Adrenal gland (tissue), 19 donors: ENCODE measurements at places on chromosomes 3 and 15. TPM values are rescaled to one million over a fixed set of nuclear protein-coding genes. Genes with fewer than 3 reads are reported as not detected.

The GDPGP1 gene
- 10.3 TPM for total RNA-seq

GRCh38 chr3:185977679-185978040, 39.8 kb upstream of the TRA2B start:
- DNase-seq, result no peak
- H3K27ac ChIP-seq, result no peak overlapping the region
- H3K4me3 ChIP-seq, result no peak overlapping the region

GRCh38 chr15:101523560-101523940, 34.0 kb upstream of the PCSK6 start:
- no peaks in the 10 kb centered on the region for H3K27me3 ChIP-seq
- no peaks in the 10 kb centered on the region for H3K36me3 ChIP-seq
- no peak overlapping the region for H3K4me3 ChIP-seq
- DNase-seq, result no peak
- H3K4me1 ChIP-seq, result no peaks in the 10 kb centered on the region

The STAB1 gene
- total RNA-seq, result 536 TPM

- H3K4me1 ChIP-seq, result no peaks in the 10 kb centered on the region
- no peaks in the 10 kb centered on the region for H3K36me3 ChIP-seq
- peak within 1 kb of the TSS; percentile 68 for H3K27ac ChIP-seq
- no peaks in the 10 kb centered on the region for H3K27me3 ChIP-seq
- DNase-seq, result peak; percentile 58
These were observed at the start of gene ST6GAL1 for GRCh38 chr3:186930143-186930640. ST6GAL1 (plus strand) TSS chr3:186930526; CDS start chr3:187042704, 112,178 bp downstream.

- H3K27ac ChIP-seq, result no peak overlapping the region
- no peak overlapping the region for H3K4me3 ChIP-seq
- no peaks in the 10 kb centered on the region for H3K27me3 ChIP-seq
- H3K4me1 ChIP-seq, result no peaks in the 10 kb centered on the region
- no peaks in the 10 kb centered on the region for H3K36me3 ChIP-seq
- no peak for DNase-seq
These were observed 64.4 kb upstream of the CPB1 start for GRCh38 chr3:148763156-148763680.

DNA sequence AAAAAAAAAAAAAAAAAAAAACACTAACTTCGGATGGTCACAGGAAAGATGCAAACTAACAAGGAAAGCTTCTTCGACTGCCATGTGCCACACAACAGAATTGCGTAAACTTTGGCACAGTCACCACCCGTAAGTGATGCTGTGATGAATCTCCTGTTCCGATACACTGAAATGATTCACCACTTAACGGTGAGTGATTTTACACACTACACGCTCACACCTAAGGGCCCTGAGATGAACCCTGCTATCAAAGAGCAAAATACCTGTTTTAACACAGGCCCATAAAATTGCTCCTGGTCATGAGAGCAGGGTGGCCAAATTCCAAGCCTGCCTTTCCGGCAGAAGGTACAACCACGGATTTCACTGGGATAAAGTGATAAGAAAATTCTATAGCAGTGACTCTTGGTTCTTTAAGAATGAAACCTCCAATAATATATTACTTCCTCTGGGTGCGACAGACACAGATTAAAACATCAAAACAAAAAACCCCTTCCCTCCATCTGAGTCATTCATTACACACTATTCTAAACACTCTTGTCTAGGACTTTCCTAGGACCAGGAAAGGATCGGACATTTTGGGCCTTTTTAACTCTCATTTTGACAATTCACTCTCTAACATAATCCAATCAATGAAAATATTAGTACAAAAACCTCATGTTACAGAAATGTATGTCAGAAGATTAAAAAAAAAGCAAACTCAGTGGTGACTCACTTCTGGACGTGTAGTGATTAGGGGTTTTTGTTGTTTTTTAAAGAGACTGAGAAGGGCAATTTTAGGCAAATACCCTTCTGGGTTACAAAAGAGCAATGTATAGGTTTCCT, 28.3 kb downstream of the LRIG1 start:
- H3K36me3 ChIP-seq, result no peaks in the 10 kb centered on the region
- H3K4me3 ChIP-seq, result no peak overlapping the region
- H3K27me3 ChIP-seq, result no peaks in the 10 kb centered on the region
- no peaks in the 10 kb centered on the region for H3K4me1 ChIP-seq
- DNase-seq, result no peak

The ADPGK gene
- 38.4 TPM for total RNA-seq

DNA sequence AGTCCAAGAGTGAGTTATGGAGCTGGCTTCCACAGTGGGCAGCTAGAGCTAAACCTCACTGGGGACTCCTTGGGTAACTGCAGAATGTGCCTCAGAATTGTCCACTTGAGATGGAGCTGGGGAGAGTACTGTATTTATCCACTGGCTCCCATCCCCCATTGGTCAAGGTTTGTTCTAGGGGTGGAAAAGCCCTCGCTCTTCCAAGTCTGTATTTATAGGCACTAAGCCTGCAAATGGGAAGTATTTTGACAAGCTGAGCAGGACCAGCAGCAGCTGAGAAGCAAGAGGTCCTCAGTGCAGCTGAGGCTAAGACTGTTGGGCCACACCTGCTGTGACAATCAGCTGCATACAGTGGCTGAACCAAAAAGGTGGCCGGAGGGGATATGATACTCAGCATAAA, 5.8 kb downstream of the USP13 start:
- DNase-seq, result no peak
- H3K4me3 ChIP-seq, result no peak overlapping the region
- no peaks in the 10 kb centered on the region for H3K36me3 ChIP-seq
- H3K27me3 ChIP-seq, result no peaks in the 10 kb centered on the region
- peaks cover 5% of the 10 kb centered on the region for H3K4me1 ChIP-seq

DNA sequence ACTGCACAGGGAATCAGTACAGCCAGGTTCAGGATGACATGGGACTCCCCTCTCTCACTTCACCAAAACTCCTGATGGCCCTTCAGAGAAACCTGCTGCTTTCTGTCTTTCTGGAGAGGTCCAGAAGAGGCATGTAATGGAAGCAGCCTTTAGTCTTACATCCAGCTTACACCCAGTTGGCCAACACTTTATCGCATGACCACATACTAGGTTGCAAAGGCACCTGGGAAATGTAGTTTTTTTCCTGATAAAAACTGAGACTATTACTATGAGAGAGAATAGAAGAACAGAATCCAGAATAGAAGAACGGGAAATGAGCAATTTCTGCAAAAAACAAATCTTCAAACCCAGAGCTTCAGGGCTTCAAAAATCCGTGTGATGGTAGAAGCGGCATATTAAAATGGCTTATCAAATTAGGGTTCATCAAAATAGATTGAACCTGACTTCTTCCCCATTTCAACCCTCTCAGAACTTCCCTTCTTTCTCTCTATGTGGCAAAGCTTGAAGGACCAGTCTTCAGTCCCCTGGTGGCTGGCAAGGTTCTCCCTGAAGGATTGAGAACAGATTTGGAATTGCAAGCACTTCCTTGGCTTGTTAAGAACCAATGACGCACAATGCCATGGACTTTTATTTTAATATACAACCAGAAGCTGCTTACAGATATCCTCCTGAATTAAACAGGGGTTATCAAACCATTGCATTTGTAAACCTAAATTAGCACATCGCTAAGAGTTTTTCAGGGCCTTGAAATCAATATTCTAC, 34.4 kb downstream of the CORO2B start:
- H3K36me3 ChIP-seq, result no peaks in the 10 kb centered on the region
- peaks cover under 1% of the 10 kb centered on the region for H3K4me1 ChIP-seq
- DNase-seq, result no peak
- H3K27ac ChIP-seq, result no peak overlapping the region

DNA sequence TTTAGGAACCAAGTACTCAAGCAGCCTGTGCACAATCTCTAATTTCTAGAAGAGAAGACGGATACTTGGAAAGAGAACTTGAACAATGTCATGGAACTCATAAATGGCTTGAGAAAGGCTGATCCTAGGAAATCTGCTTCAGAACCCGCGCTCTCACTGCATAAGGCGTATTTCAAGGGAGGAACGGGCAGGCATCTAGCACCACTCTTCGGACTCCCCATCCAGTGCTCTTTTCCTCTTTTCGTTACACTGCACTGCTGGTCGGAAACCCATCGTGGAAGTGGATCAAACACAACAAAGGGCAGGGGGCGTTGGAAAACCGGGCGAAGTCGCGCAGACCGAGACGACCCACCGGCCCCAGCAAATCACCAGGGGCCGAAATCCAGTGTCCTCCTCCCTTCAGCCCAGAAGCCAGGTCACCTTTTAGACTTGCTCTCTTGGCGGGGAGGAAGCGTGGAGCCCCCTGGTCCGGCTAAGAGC, 539 bp upstream of the TLNRD1 start:
- peaks cover 41% of the 10 kb centered on the region for H3K4me1 ChIP-seq
- peak; percentile 14 for DNase-seq
- H3K27ac ChIP-seq, result peak overlapping the region; percentile 93
- no peaks in the 10 kb centered on the region for H3K36me3 ChIP-seq

The SV2B gene
- 2.5 TPM for total RNA-seq

DNA sequence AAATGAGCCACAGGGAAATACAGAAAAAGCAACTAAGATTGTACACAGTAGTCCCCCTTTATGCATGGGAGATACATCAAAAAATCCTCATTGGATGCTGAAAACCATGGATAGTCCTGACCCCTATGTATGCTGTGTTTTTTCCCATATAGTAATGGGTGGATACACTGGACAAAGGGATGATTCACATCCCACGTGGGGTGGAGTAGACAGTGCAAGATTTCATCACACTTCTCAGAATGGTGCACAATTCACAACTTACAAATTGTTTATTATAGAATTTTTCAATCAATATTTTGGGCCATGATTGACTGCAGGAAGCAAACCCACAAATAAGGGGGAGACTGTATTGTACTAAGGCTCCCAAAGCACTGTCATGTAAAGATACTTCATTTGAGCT, 224.4 kb upstream of the STRIT1 start:
- H3K4me1 ChIP-seq, result no peaks in the 10 kb centered on the region
- no peak overlapping the region for H3K4me3 ChIP-seq
- no peak for DNase-seq
- H3K36me3 ChIP-seq, result no peaks in the 10 kb centered on the region
- H3K27me3 ChIP-seq, result no peaks in the 10 kb centered on the region

GRCh38 chr3:156382458-156383346, 172.2 kb downstream of the SSR3 start:
- H3K4me1 ChIP-seq, result no peaks in the 10 kb centered on the region
- no peak overlapping the region for H3K27ac ChIP-seq
- no peak for DNase-seq
- no peaks in the 10 kb centered on the region for H3K36me3 ChIP-seq
- H3K4me3 ChIP-seq, result no peak overlapping the region

DNA sequence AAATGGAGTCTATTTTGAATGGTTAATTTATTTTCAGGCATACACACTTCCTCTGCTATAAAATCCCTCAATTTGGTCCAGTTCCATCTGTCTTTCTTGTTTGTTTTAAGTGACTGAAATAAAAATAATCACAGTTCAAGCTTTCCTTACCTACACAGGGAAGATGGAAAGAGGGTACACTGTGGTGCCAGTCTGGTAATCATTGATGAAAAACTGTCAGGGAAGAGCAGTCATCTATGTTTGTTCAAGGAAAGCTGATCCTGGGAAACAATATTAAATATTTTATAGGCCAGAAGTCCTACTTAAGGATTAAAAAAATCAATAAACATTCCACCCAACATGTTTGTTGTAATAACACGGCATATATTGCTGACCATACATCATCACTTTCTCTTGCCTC, 115.2 kb upstream of the KCNMB2 start:
- no peak for DNase-seq
- no peaks in the 10 kb centered on the region for H3K4me1 ChIP-seq

- H3K4me3 ChIP-seq, result no peak overlapping the region
- H3K27ac ChIP-seq, result no peak overlapping the region
- no peaks in the 10 kb centered on the region for H3K36me3 ChIP-seq
- peaks cover 4% of the 10 kb centered on the region for H3K4me1 ChIP-seq
- H3K27me3 ChIP-seq, result no peaks in the 10 kb centered on the region
- no peak for DNase-seq
These were observed 18.7 kb downstream of the TNFAIP8L3 start for GRCh38 chr15:51075826-51076523.
